ENCODE measurements at places on chromosomes 12 and 14. TPM values are rescaled to one million over a fixed set of nuclear protein-coding genes. Genes with fewer than 3 reads are reported as not detected.
A peak's percentile ranks its signal among the peaks of the same experiment; 100 is the strongest.

DNA sequence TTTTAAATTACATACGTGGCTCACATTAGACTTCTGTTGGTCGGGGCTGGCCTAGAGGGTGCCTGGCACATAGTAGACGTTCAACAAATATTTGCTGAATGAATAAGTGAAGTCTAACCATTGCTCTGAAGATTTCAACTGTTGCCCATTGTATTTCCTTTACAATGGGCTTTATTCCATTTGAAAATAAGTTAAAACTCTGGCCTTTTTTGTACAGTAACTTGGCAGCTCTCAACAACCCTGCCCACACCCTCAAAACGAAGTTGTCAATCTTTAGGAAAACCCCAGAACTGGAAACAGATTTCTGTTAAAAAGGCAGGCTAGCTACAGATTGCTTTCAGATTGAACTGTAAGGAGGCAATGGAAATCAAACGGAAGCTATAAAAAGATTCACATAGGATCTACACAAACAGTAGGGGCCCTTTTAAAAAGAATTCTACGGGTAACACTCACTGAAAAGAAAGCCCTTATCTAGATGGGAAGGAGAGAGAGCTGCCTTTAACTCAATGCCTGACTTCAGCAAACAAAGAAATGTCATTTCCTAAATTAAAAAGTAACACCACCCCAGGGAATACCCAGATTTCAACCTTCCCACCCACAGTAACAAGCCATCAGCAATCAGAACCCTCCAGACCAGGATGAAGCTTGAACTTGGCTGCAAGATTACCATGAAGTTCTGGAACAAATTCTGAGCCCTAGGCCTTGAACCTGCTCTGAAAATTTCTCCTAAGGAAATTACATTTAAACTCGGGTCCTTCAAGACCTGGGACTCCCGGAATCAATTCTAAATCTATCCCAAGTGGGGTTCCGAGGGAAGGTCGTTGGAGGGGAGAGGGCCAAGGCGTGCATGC is 1.4 kb downstream of the WSB2 start:
- no peak for DNase-seq

HECTD1 gene
- total RNA-seq = 185 TPM

DNA sequence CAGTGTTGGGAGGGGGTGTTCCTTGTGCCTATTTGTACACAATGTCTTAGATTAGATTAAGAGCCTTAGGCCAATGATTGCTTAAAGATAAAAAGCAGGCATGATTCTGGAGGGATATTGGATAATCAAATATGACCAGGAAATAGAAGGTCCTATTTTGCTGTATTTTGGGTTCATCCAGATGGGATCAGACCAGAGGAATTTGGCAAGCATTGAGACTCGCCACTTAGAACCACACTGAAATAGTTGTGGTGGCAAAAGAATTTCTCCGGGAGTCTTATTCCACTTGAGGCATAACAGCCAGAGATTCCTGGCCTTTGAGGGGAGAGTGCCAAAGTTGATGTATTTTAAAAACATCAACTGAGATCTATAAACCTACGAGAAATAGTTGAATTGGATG is 327.2 kb downstream of the RAD51B start:
- no peak for DNase-seq

DNA sequence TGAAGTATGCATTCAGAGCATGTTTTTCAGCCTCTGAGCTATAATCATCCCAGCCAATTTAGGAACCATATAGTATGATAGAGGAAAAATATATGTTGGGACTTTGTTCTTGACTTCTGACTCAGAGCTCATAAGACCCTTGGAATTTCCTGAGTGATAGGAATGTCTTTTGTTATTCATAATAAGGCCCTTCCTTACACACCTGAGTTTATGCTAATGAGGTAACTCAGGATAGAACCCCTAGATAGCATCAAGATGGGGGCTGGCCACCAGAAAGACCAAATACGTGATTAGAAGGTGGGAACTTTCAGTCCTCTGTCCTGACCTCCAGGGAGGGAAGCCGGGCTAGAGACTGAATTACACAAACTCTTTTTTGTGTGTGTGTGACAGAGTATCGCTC is 32.4 kb upstream of the PLEK2 start:
- no peak for DNase-seq

GRCh38 chr12:95608252-95609033 is 57.2 kb upstream of the USP44 start:
- peak; percentile 90 for DNase-seq

GRCh38 chr14:49549881-49550280 is 36.3 kb downstream of the RPS29 start:
- no peak for DNase-seq
